ENCODE measurements at places on chromosomes 4 and X. TPM values are rescaled to one million over a fixed set of nuclear protein-coding genes. Genes with fewer than 3 reads are reported as not detected.
A peak's percentile ranks its signal among the peaks of the same experiment; 100 is the strongest.

DNA sequence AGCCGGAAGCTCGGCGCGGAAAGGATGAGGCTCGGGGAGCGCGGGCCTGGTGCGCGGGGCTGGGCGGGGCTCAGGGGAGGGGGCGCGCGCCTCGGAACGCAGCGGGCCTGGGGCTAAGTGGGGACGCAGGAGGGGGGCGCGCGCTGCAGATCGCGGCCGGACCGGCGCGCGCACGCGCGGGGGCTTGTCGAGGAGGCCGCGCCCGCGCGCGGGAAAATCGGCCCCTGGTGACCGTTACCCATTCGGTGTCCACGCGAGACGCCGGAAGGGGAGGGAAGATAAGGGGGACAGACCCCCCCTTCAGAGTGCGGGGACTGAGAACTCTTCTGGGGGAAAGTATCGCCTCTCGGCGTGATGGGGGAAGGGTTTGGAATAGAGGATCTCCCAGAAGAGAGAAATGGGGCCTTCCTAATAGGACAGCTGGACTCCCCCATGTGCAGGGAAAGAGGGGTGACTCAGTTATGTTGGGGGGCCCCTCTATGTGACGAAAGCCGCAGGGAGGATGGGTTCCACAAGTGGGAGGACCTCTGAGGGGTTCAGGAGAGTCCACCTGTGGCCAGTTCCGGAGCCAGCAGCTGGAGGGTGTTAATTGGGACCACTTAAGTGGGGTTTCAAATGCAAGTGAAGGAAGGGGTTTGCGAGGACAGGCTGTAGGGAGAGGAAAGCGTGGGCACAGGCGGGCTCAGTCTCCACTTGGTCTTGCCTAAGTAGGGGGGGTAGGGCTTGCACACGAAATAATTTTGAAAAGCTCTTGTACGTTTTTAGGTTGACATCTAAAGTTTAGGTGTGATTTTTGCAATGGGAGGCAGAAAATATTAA is 584 bp downstream of the SUV39H1 start:
- peaks cover 50% of the 10 kb centered on the region for H3K4me1 ChIP-seq
- H3K4me3 ChIP-seq: peak overlapping the region; percentile 83
- no peaks in the 10 kb centered on the region for H3K27me3 ChIP-seq
- H3K27ac ChIP-seq: peak overlapping the region; percentile 85
- peaks cover 26% of the 10 kb centered on the region for H3K36me3 ChIP-seq
- DNase-seq: peak; percentile 71

The PCDH19 gene
- total RNA-seq: not detected

The RAB40A gene
- total RNA-seq: not detected

- no peak for DNase-seq
- no peaks in the 10 kb centered on the region for H3K36me3 ChIP-seq
- H3K4me3 ChIP-seq: no peak overlapping the region
Measured at GRCh38 chr4:99252746-99253145, 33.7 kb upstream of the ADH6 start.

- H3K36me3 ChIP-seq: peaks cover 34% of the 10 kb centered on the region
- no peak overlapping the region for H3K4me3 ChIP-seq
- DNase-seq: no peak
- H3K27ac ChIP-seq: no peak overlapping the region
- no peaks in the 10 kb centered on the region for H3K4me1 ChIP-seq
Measured at GRCh38 chrX:120534413-120535205, 26.2 kb downstream of the CUL4B start.

DNA sequence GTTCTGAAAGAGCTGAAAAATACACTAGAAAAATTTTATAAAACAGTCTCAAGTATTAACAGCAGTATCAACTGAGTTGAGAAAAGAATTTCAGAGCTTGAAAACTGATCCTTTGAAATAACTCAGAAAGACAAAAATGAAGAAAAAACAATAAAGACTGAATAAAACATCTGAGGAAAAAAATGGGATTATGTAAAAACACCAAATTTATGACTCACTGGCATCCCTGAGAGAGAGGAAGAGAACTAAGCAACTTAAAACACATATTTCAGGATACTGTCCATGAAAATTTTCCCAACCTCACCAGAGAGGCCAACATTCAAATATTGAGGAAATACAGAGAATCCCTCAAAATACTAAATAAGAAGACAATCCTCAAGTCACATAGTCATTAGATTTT is 22.9 kb downstream of the PABPC4L start:
- no peak overlapping the region for H3K4me3 ChIP-seq
- H3K27ac ChIP-seq: no peak overlapping the region
- DNase-seq: no peak

DNA sequence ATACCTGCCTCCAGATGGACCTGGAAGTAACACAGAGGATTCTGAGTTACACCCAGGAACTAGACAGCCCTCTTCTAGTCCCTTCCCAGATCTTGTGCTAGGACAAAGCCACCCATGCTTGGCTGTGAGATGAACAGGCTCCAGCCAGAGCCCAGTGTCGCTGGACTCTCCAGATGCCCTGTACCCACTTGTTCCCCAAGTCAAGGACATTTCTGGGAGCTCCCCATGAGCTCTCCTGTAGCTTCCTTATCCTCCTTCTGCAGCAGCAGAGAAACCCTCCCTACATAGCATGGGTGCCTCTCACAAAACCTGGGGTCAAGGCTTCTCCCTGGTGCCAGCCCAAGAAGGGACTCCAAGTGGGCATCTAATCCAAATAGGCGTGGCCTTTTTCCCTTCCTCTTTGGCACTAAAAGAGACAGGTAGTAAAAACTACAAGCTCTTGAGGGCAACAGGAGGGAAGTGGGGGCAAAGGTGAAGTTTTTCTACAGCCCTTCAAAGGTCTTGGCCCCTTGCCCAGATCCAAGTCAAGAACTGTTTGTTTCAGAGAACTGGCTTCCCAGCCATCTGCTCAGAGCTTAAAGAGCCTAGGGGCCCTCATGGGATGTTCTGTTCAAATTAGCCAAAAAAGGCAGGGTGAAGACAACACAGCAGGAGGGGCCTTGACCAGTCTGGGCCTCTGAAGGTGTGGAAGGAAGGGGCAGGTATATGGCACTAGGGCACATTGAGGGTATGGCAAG is 8.5 kb upstream of the ERCC6L start:
- no peak overlapping the region for H3K4me3 ChIP-seq
- no peaks in the 10 kb centered on the region for H3K27me3 ChIP-seq
- DNase-seq: no peak
- H3K36me3 ChIP-seq: no peaks in the 10 kb centered on the region
- H3K27ac ChIP-seq: no peak overlapping the region

DNA sequence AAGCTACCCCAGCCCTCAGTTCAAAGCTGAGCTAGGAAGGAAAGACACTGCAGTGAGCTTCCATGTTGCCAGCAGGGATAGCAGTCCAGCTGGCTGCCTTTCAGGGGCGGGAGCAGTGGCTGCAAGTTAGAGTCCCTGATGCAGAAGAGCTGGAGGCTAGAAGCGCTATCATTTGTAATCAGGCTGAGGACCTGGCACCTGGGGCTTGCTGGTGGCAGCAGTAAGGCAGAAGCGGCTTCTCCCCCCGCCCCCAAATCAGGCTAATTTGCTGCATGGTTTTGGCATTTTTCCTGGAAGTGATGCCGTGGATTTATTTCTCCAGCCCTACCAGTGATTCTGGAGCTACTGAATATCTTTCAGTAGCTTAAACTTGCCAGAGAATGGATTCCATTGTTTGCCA is 203.3 kb downstream of the CLCN4 start:
- DNase-seq: no peak
- no peaks in the 10 kb centered on the region for H3K27me3 ChIP-seq
- H3K36me3 ChIP-seq: no peaks in the 10 kb centered on the region
- H3K4me1 ChIP-seq: no peaks in the 10 kb centered on the region

DNA sequence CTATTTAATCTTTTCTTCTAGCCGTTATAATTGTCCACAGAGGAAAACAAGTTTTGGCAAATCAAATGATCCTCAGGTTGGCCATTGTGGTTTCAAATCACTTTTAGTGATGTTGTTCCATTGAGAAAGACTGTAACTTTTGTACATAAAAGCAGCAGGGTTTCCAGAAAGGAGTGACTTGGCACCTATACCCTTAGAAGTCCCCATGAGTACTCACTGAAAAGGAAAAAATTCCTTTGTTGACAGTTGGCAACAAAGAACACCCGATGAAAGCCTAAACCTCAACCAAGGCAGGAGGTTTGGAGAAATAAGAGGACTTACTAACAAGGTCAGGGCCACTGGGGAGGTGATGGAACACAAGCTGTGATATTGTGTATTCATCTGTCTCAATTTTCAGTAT is 474.4 kb downstream of the RAPGEF2 start:
- H3K27me3 ChIP-seq: no peaks in the 10 kb centered on the region
- DNase-seq: no peak
- H3K36me3 ChIP-seq: no peaks in the 10 kb centered on the region
- no peak overlapping the region for H3K4me3 ChIP-seq
- no peaks in the 10 kb centered on the region for H3K4me1 ChIP-seq
- H3K27ac ChIP-seq: no peak overlapping the region

The SUPT20HL1 gene
- total RNA-seq: not detected

The DRP2 gene
- 0.91 TPM for total RNA-seq

The COL25A1 gene
- total RNA-seq: not detected

GRCh38 chr4:125368671-125369081 is 53.9 kb downstream of the FAT4 start:
- no peak overlapping the region for H3K27ac ChIP-seq
- no peaks in the 10 kb centered on the region for H3K36me3 ChIP-seq
- no peak for DNase-seq
- H3K4me3 ChIP-seq: no peak overlapping the region
- H3K4me1 ChIP-seq: no peaks in the 10 kb centered on the region
- no peaks in the 10 kb centered on the region for H3K27me3 ChIP-seq

- peaks cover 31% of the 10 kb centered on the region for H3K27me3 ChIP-seq
- no peak overlapping the region for H3K4me3 ChIP-seq
- H3K4me1 ChIP-seq: peaks cover 10% of the 10 kb centered on the region
- no peak overlapping the region for H3K27ac ChIP-seq
- no peak for DNase-seq
Measured at GRCh38 chr4:25658357-25658771, 2.7 kb downstream of the SLC34A2 start.

GRCh38 chr4:80685214-80685613 is 345.3 kb upstream of the BMP3 start:
- DNase-seq: no peak
- no peaks in the 10 kb centered on the region for H3K27me3 ChIP-seq
- H3K4me1 ChIP-seq: no peaks in the 10 kb centered on the region
- no peaks in the 10 kb centered on the region for H3K36me3 ChIP-seq
- no peak overlapping the region for H3K4me3 ChIP-seq
- H3K27ac ChIP-seq: no peak overlapping the region

The MTHFD2L gene
- total RNA-seq: 5.5 TPM

DNA sequence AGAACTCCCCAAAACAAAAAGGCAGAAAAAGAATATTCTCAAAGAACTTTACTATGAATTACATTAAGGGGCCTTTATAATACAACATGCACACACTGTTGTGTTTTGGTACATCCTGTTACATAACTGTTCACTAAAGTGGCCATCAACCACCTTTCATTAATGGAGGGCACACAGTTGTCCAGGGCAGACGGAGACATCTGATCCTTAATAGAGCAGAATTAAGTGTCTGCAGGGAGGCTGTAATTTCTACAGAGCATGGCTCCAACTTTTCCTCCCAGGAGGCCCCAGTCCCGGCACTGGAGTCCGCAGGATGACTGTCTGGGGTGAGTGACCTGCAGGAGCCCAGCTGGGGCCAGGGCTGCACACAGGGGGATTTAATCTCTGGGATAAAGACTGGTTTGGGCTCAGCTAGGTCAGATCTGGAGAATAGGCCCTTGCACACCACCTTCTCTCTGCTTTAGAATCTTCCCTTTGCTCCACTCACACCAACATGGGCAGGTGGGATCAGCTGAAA is 233.4 kb downstream of the MAML3 start:
- peaks cover 6% of the 10 kb centered on the region for H3K27me3 ChIP-seq
- H3K4me1 ChIP-seq: no peaks in the 10 kb centered on the region
- no peak overlapping the region for H3K27ac ChIP-seq
- no peak for DNase-seq

GRCh38 chrX:154742613-154743012 is 8.3 kb downstream of the GAB3 start:
- no peak overlapping the region for H3K4me3 ChIP-seq
- H3K27me3 ChIP-seq: no peaks in the 10 kb centered on the region
- H3K4me1 ChIP-seq: peaks cover 54% of the 10 kb centered on the region
- H3K27ac ChIP-seq: no peak overlapping the region

DNA sequence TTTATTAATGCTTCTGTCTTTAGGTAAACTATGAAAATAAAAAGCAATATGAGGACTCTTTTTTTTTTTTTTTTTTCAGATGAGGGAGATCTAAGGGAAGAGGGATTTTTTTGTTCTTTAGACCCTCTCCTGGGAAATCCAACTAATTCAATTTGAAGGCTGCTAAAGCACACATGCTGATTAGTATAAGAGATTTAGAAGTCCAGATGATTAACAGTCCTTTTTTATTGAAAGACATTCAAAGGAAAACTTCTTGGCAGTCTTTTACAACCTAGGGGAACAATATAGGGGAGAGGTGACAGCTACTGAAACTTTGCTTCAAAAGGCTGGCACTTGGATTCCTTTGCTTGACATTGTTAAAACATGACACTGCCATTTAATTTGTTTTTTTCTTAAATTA is 602.5 kb downstream of the RAPGEF2 start:
- H3K4me3 ChIP-seq: no peak overlapping the region
- no peak overlapping the region for H3K27ac ChIP-seq
- H3K4me1 ChIP-seq: no peaks in the 10 kb centered on the region
- no peak for DNase-seq

DNA sequence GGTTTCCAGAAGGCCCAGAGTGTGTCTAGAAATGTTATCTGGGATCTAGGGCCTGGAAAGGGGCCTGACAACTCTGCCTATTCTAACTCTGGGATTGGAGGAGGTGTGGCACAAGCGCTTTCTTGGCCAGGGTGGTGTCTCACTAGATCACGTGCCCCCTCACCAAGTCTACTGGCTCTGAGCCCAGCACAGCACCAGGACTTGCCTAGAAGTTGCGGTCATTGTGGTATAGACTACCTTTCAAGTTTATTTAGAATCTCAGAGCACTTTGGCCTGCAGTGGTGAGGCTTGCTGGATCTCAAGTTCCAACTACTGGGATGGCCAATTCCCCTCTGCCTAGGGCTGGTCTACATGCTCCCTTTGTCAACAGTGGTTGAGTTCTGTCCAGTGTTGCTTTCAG is 223.3 kb upstream of the MAGEB2 start:
- no peaks in the 10 kb centered on the region for H3K27me3 ChIP-seq
- no peak for DNase-seq
- no peaks in the 10 kb centered on the region for H3K36me3 ChIP-seq
- H3K4me1 ChIP-seq: no peaks in the 10 kb centered on the region
- no peak overlapping the region for H3K27ac ChIP-seq

The NDP gene
- total RNA-seq: not detected

- peaks cover 2% of the 10 kb centered on the region for H3K4me1 ChIP-seq
- no peak overlapping the region for H3K4me3 ChIP-seq
- no peak overlapping the region for H3K27ac ChIP-seq
- peaks cover 9% of the 10 kb centered on the region for H3K27me3 ChIP-seq
Measured at GRCh38 chr4:1043162-1043561, 31.7 kb downstream of the FGFRL1 start.

Data from activated CD8-positive, alpha-beta T cell treated with anti-CD3 and anti-CD28 coated beads, Interleukin-2, amount 10 ng/mL, durations not matched to agents 7 days and 5 days (primary cell).